ENCODE measurements at places on chromosomes 1 and 21.

- DNase-seq, result no peak
Measured at GRCh38 chr1:157639800-157640199, 41.9 kb upstream of the FCRL4 start.

- no peak for DNase-seq
Measured at GRCh38 chr1:11357276-11357675, 84.3 kb downstream of the UBIAD1 start.

DNA sequence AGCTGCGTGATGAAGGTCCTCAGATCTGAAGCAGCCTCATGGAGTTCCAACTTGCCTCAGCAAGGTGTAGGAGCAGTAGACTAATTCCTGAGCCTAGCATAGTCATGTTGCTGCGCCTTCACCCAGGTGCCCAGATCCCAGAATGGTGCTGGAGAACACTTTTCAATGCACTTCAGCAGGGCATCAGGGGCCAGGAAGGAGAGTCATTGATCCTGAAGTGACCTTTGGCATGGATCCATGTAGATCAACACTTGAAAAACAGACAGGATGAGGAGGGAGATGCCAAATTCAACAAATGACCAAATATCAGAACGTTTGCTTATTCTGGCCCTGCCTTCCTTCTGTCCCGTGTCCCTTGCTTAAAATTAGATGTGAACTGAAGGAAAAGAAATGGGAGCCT lies 91.9 kb downstream of the LEPR start:
- DNase-seq, result no peak

DNA sequence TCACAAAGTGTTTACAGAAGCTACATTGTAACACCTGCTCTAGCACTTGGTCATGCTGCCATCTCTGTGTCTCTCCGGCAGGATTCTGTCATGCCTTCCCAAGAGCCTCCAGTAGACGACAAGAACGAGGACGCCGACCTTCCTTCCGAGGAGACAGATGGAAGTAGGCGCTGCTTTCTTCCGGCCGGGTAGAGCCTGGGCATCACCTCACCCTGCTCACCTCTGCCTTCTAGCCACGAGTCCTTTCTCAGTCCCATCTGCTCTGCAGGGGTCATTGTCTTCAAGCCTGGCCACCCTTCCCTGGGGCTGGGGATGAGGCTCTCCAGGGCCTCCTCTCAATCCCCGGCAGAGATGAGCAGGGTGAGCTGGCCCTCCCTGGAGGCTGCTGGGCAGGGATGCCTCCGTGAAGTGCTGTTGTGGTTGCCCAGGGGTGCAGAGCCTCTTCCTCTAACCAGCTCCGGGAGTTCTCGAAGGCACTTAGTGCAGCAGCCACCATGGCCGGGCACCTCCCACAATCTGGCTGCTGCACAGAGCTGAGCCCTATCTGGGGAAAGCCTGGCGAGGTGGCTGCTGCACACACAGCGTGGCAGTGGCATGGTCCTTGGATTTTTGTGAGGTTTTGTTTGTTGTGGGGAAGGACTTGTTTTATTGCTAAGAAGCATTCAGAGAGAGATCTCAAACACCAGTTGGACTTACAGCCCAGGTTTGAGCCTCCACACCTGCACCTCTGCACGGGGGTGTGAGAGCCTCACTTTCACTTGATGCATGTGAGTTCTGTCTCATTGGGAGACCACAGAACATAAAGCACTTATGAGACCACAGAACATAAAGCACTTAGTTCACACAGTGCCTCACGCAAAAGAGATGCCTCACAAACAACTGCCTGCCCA lies 48.4 kb downstream of the FAAP20 start:
- no peak for DNase-seq

DNA sequence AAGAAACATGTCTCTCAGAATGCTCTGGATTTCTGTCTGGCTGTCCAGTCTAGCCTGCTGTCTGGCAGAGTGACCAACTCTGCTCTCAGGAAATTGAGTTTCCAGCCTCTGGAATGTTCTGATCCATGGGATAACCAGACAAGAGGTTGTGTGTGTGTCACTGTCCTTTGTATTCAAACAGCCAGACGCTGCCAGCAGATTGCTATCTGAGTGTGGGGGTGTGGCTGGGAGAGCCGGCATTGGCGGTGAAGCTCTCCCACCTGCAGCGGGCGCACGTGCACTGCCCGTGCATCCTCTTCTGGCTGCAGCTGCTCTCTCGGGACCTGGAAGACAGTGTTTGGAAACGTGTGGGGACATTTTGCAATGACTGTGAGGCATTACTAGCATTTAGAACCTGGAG lies 26.1 kb downstream of the PKP1 start:
- peak; percentile 19 for DNase-seq

- DNase-seq, result no peak
Measured at GRCh38 chr21:25979845-25980616, 190.5 kb downstream of the APP start.

DNA sequence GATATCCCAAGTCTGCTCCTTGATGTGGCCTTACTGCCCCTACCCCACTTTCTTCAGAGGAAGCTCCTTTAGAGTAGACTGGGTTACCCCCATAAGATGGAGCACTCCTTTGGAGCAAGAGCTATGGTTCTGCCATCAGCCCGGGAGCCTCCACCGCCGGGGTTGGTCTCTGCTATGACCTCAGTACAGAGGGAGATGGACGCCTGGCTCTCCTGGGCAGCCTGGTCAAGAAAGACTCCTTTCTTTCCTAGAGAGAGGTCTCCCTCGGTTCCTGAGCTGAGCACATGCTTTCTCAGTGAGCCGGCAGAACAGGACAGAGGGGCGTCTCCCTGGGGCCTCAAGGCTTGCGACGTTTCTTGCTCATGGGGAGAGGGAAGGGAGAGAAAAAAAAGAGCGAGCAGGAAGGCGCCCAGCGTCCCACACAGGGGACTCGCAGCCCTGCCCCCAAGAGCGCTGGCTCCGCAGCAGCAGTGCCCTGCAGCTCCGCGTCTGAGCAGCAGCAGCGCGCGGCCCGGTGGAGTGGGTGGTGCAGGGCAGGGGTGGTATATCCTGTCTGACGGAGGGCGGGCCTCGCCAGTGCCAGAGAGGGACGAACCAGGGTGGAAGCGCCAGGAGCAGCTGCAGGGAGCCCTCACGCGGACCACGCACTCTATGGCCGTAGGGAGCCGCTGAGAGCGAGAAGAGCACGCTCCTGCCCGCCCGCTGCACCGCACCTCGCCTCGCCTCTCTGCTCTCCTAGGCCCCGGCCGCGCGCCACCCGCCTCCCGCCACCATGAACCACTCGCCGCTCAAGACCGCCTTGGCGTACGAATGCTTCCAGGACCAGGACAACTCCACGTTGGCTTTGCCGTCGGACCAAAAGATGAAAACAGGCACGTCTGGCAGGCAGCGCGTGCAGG lies at the start of gene PKP1:
Gene PKP1 (plus strand): TSS at position 576 of the 899 bp plus-strand sequence. CDS start 197 bp downstream, at position 773.
- DNase-seq, result no peak

GRCh38 chr1:110877776-110878175 lies 4.8 kb downstream of the CD53 start:
- no peak for DNase-seq

- no peak for DNase-seq
Measured at GRCh38 chr1:1246577-1247340, at the start of gene C1QTNF12. Gene C1QTNF12 (minus strand): TSS chr1:1246722. CDS start chr1:1246690, 32 bp downstream.

DNA sequence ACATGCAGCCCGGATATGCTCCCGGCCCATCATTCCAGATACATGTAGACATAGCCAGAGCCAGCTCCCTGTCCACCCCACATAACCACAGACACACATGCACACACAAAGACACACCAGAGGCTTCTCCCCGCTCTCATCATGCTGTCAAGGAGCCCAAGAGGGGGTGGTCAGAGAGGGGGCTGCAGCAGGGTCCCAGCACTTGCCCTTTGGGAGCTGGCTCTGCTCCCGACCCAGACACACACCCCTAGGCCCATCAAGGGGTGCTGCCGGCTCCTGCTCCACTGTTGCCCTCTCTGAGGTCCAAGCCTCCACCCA lies 2.6 kb downstream of the PTAFR start:
- DNase-seq, result no peak

- no peak for DNase-seq
Measured at GRCh38 chr1:220732137-220732536, 16.0 kb upstream of the MTARC2 start.

DNA sequence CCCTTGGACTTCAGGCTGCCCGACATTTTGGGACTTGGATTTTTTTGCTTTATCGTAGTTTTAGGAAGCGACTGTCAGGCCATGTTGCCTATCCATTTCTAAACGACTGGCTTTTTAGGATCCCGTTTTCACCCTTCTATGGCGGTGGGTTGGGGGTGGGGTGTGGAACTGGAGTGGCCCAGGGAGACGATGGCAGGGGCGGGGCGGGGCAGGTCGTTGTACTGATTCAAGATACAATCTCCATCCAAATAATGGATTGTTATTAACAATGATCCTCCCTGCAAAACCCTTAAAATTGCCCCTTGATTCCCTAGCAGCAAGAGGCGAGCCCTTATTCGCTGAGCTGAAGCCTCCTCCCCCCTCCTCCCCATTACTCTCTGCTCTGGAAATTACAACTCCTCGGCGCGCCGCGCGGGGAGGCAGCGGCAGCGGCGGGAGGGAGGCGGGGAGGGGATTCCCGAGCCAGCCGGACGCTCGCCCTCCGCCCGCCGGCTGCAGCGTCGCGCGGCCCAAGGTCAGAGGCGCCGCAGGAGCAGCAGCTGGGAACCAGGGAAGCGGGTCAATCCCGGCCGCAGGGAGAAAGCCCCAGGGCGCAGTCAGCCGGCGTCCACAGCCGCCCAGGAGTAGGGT lies at the start of gene TRIM67:
Gene TRIM67 (plus strand): TSS at position 392 of the 630 bp plus-strand sequence. CDS start 912 bp downstream, outside the sequence.
- DNase-seq, result no peak

GRCh38 chr1:113858418-113858817 lies 13.1 kb downstream of the PTPN22 start:
- DNase-seq, result no peak

GRCh38 chr1:18725231-18725895 lies 94.7 kb downstream of the PAX7 start:
- no peak for DNase-seq

GRCh38 chr1:66925558-66925910 lies 744 bp downstream of the MIER1 start:
- no peak for DNase-seq

GRCh38 chr1:119647228-119647733 lies 785 bp downstream of the ZNF697 start:
- no peak for DNase-seq

- no peak for DNase-seq
Measured at GRCh38 chr1:119001181-119002027, 13.3 kb upstream of the TBX15 start.

GRCh38 chr1:2449636-2450454 lies 26.2 kb upstream of the PLCH2 start:
- DNase-seq, result no peak

- no peak for DNase-seq
Measured at GRCh38 chr1:209855006-209855405, 27.2 kb downstream of the UTP25 start.

- DNase-seq, result no peak
Measured at GRCh38 chr1:237041795-237042525, at the start of gene RYR2. Gene RYR2 (plus strand): TSS chr1:237042184. CDS start chr1:237042522, 338 bp downstream.

- DNase-seq, result no peak
Measured at GRCh38 chr1:244353551-244354091, 98.1 kb downstream of the ADSS2 start.

DNA sequence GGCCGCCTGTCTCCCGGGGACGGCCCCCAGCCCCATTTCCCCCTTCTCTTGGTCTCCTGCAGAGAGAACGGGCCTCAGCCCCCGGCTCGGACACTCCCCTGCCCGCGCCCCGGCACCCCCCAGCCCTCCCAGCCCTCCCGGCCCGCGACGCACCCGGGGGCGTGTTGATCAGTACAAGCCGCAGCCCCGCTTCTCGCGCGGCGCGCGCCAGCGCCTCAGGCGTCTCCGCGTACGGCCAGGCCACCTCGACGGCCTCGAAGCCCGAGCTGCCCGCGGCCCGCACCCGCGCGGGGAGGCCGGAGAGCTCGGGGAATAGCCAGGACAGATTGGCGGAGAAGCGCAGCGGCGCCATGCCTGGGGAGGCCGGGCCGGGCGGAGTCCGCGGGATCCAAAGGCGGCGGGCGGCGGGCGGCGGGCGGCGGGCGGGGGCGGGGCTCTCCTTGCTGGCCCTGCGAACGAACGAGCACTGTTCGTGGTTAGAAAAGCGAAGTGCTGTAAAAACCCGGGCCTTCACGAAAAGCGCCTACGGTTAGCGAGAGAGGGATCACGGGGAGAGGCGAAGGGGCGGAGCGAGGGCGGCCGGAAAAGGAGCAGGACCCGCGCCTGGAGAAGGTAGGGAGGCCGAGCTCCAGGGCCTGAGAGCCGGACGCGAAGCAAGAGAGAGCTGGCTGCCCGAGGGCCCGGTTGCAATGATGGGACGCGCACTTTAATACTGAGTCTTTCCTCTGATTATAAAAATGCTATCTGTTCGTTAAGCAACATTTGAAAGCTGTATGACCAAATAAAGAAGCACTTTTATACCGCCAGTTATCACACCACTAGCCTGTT lies at the start of gene HYI:
Gene HYI (minus strand): TSS at position 490 of the 828 bp plus-strand sequence. CDS start 138 bp downstream, at position 352.
- DNase-seq, result peak; percentile 77

GRCh38 chr1:32426489-32427255 lies 32.4 kb upstream of the BSDC1 start:
- peak; percentile 40 for DNase-seq

- DNase-seq, result peak; percentile 56
Measured at GRCh38 chr1:236143104-236143948, 987 bp downstream of the GPR137B start.

DNA sequence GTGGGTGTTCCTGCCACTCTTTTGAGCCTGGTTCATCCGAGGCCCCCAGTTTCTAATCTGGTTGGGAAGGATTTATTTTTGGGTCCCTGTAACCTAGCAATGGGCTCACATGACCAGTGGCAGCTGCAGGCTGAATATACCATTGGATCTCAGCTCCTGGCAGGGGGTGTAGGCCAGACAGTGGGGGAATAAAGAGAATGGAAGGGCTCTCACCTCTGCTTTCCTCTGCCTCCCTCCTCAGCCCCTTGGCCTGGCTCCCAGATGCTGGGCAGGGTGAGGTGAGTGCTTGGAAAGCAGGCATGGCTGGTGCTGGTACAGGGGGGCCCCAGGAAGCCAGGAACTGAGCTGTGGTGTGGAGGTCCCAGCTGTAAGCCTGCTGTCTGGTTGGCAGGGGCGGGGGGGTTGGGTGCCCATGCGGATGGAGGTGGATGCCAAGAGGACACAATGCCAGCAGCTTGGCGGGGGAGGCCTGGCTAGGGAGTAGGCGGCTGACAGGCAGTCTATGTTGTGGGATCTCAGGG lies 3.6 kb upstream of the GPR61 start:
- no peak for DNase-seq

GRCh38 chr1:154466206-154466605 lies 35.8 kb upstream of the TDRD10 start:
- DNase-seq, result no peak

GRCh38 chr1:2596530-2597333 lies 10.2 kb downstream of the PRXL2B start:
- DNase-seq, result no peak

Measured in germinal center (tissue), 1 donor.